ENCODE measurements at places on chromosomes 6 and 20.

- no peak for DNase-seq
Measured at GRCh38 chr6:148432462-148433195, 90.0 kb downstream of the SASH1 start.

GRCh38 chr20:18589941-18590674, 2.3 kb downstream of the DTD1 start:
- DNase-seq = no peak

- no peak for DNase-seq
Measured at GRCh38 chr20:17936761-17937732, 31.5 kb downstream of the SNX5 start.

DNA sequence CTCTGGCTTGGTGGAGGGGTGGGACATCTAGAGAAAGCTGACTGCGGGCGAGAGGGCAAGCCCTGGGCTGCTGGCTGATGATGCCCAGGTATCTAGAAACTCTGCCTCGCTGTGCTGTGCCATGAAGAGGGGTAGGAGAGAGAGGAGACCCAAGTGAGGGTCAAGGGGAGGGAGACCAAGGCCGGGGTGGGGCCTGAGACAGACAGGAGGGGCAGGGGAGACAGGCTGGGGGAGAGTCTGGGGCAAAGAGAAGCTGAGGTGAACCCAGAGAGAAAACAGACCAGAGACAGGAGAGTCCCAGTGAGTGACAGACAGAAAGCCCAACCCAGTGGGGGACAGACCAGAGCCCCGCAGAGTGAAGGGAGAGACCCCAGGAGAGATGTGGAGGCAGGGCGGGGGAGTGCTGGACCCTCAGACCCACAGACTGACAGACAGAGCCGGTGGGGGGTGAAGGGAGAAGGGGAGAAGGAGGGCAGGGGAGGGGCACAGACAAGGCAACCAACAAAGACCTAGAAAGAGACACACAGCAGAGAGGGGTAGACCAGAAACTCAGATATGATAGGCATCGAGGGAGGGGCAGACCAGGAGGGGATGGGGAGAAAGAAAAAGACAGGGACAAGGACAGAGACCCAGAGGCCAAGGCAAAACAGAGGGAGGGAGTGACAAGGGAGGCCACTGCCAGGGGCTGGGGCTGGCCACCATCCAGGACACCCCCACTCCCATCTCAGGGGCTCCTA, 5.9 kb downstream of the TEAD3 start:
- DNase-seq = no peak

DNA sequence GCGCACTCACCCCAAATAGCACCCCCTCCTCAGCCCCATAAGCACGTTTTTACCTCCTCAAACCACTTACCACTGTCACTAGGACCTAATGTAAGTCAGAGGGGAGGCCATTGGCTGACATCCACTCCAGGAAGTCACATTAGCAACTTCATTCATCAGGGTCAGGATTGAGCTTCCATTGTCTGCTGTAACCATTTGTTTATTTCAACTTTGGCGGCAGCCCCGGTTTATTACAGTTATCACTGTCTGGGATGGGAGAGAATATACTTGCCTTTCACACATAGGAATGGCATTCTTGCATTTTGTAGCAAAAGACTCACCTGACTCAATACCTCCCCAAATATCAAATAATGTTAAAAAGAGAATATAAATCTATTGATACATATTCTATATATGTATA, 38.3 kb downstream of the MAFB start:
- DNase-seq = no peak

Measured in NCI-H187 treated with DMSO at 0.1 percent for 48 hours (cell line).